Chondrocyte (in vitro differentiated cells): ENCODE measurements at places on chromosomes 6 and 20. TPM values are rescaled to one million over a fixed set of nuclear protein-coding genes. Genes with fewer than 3 reads are reported as not detected.

MCCD1 gene
- not detected in 3 replicates for total RNA-seq

GTSF1L gene
- total RNA-seq, result not detected in 3 replicates

INSM1 gene
- not detected in 3 replicates for total RNA-seq

- peaks cover 7% of the 10 kb centered on the region for H3K36me3 ChIP-seq
- H3K27ac ChIP-seq, result no peak overlapping the region
- DNase-seq, result no peak
- no peak overlapping the region for H3K4me3 ChIP-seq
- peaks cover 11% of the 10 kb centered on the region for H3K4me1 ChIP-seq
Observed at GRCh38 chr6:55469951-55470366, 109.0 kb downstream of the HMGCLL1 start.

DNA sequence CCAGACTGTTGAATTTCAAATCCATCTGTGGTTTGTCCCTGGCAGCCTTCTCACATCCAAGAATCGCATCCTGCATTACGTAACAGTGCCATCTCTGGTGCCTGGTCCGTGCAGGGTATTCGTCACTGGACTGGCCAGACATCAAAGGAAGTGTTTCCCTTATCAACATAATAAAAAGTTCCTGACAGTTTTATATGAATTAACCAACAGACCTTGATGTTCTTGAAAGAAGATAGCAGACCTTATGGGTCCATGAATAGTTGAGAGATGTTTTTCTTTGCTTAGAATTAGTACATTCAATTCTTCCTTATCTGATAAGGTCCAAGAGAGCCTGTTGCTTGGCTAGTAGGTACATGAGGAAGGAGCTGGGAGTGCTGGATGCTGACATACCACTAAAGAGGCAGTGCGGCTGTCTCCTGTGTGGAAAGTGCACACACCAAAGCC lies 77.6 kb downstream of the PHACTR2 start:
- H3K36me3 ChIP-seq, result peaks cover 20% of the 10 kb centered on the region
- H3K4me1 ChIP-seq, result peaks cover 31% of the 10 kb centered on the region
- H3K27me3 ChIP-seq, result no peaks in the 10 kb centered on the region
- no peak overlapping the region for H3K27ac ChIP-seq

GRCh38 chr6:149476789-149477455 lies 7.9 kb downstream of the ZC3H12D start:
- peaks cover 1% of the 10 kb centered on the region for H3K27me3 ChIP-seq
- H3K27ac ChIP-seq, result no peak overlapping the region
- peaks cover 5% of the 10 kb centered on the region for H3K4me1 ChIP-seq
- H3K4me3 ChIP-seq, result no peak overlapping the region
- no peak for DNase-seq
- H3K36me3 ChIP-seq, result no peaks in the 10 kb centered on the region

DNA sequence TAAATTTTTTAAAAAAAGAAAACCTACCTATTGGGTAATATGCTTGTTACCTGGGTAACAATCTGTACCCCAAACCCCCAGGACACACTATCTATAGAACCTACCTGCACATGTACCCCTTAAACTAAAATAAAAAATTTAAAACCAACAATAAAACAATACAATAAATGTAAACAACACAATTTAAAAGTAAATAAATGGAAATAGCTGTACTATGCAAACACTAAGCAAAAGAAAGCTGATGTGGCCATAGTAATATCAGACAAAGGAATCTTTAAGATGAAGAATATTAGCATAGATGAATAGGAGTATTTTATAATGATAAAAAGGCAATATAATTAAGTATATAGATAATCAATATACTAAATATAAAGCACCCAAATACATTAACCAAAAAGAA lies 50.3 kb downstream of the ROS1 start:
- peaks cover 23% of the 10 kb centered on the region for H3K27me3 ChIP-seq
- H3K27ac ChIP-seq, result no peak overlapping the region
- peaks cover 6% of the 10 kb centered on the region for H3K4me1 ChIP-seq
- peaks cover 2% of the 10 kb centered on the region for H3K36me3 ChIP-seq
- no peak for DNase-seq
